Gastrocnemius medialis (tissue), 4 donors: ENCODE measurements at places on chromosomes 3 and 15.

- H3K36me3 ChIP-seq = no peaks in the 10 kb centered on the region
- DNase-seq = no peak
- no peaks in the 10 kb centered on the region for H3K4me1 ChIP-seq
- H3K27ac ChIP-seq = no peak overlapping the region
- H3K4me3 ChIP-seq = no peak overlapping the region
These were observed 32.2 kb downstream of the ADGRG7 start for GRCh38 chr3:100641471-100642032.

- H3K4me3 ChIP-seq = no peak overlapping the region
- no peaks in the 10 kb centered on the region for H3K36me3 ChIP-seq
- H3K27me3 ChIP-seq = no peaks in the 10 kb centered on the region
- no peaks in the 10 kb centered on the region for H3K4me1 ChIP-seq
- DNase-seq = no peak
These were observed 1097.8 kb downstream of the NAALADL2 start for GRCh38 chr3:175956964-175957363.

- H3K36me3 ChIP-seq = no peaks in the 10 kb centered on the region
- peak overlapping the region; percentile 26 for H3K4me3 ChIP-seq
These were observed 70.5 kb upstream of the ATP10A start for GRCh38 chr15:25933456-25934158.

- H3K27ac ChIP-seq = no peak overlapping the region
- DNase-seq = no peak
- no peaks in the 10 kb centered on the region for H3K27me3 ChIP-seq
- H3K4me3 ChIP-seq = no peak overlapping the region
- no peaks in the 10 kb centered on the region for H3K4me1 ChIP-seq
- no peaks in the 10 kb centered on the region for H3K36me3 ChIP-seq
These were observed 15.5 kb upstream of the ANXA2 start for GRCh38 chr15:60413231-60413824.

DNA sequence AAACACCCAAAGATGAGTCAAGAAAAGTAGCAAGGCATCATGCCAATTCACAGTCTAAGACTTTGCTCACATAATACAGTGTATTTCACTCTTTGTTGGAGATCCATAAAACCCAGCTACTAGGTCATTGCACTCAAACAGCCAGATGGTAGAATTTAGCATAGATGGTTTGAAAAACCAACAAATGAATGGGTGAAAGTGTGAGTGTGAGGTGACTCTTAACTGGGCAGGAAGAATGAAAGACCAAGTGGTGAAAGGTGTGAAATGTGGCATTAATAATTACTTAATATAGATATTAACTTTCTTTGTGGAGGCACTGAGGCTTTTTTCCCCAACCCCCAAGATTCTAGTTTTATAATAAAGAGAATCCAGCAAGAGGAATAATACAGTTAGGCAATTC, 159.5 kb downstream of the SQOR start:
- no peak for DNase-seq
- H3K27ac ChIP-seq = no peak overlapping the region
- no peaks in the 10 kb centered on the region for H3K4me1 ChIP-seq
- H3K27me3 ChIP-seq = no peaks in the 10 kb centered on the region

GRCh38 chr3:141218162-141218835, 13.3 kb upstream of the PXYLP1 start:
- no peaks in the 10 kb centered on the region for H3K27me3 ChIP-seq
- H3K27ac ChIP-seq = no peak overlapping the region
- no peak overlapping the region for H3K4me3 ChIP-seq

DNA sequence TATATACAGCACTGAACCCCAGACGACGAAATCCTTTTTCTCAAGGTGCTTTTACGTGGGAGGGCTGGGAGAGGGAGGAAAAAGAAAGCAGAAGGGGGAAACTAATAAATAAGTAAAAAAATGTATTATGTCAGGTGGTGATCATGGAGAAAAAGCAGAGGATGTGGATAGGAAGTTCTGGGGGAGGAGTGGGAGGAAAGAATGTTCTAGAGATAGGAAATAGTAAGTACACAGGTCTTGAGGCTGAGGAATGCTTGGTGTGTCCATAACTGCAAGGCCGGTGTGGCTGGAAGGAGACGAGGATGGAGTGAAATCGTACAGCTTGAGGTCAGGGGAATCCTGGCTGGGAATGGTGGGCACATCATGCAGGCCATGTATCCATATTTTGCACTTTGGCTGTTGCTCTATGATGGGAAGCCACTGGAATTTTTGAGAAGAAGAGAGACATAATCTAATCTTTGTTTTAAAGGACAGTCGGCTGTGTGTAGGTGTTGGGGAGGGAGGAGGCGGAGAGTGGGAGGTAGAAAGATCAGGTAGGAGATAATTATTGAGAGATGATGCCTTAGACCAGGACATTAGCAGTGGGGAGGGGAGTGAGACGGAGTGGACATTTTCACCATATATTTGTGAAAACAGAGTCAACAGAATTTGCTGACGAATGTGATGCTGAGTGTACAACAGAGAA, 1.8 kb upstream of the UBE2E2 start:
- DNase-seq = no peak
- no peaks in the 10 kb centered on the region for H3K36me3 ChIP-seq
- no peaks in the 10 kb centered on the region for H3K27me3 ChIP-seq

DNA sequence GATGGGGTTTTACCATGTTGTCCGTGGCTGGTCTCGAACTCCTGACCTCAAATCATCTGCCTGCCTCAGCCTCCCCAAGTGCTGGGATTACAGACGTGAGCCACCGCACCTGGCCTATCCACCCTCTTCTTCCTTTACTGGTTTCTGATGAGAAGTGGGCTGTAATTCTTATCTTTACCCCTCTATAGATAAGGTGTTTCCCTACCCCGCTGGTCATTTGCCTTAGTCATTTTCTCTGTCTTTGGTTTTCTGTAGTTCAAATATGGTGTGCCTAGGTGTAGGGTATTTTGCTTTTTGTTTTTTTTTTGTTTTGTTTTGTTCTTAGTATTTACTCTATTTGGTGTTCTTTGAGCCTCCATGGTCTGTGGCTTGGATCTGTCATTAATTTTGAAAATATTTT, 41.3 kb downstream of the APBA2 start:
- H3K4me3 ChIP-seq = no peak overlapping the region
- no peak for DNase-seq
- H3K27me3 ChIP-seq = no peaks in the 10 kb centered on the region
- H3K4me1 ChIP-seq = no peaks in the 10 kb centered on the region
- no peak overlapping the region for H3K27ac ChIP-seq
- H3K36me3 ChIP-seq = no peaks in the 10 kb centered on the region

- DNase-seq = no peak
- no peaks in the 10 kb centered on the region for H3K4me1 ChIP-seq
- no peaks in the 10 kb centered on the region for H3K27me3 ChIP-seq
- H3K27ac ChIP-seq = no peak overlapping the region
- H3K36me3 ChIP-seq = no peaks in the 10 kb centered on the region
These were observed 70.1 kb upstream of the CDV3 start for GRCh38 chr3:133503409-133503808.

- no peaks in the 10 kb centered on the region for H3K36me3 ChIP-seq
- no peak overlapping the region for H3K4me3 ChIP-seq
- no peaks in the 10 kb centered on the region for H3K27me3 ChIP-seq
- peaks cover 29% of the 10 kb centered on the region for H3K4me1 ChIP-seq
- no peak overlapping the region for H3K27ac ChIP-seq
These were observed 41.6 kb downstream of the EEFSEC start for GRCh38 chr3:128194843-128195242.

- H3K36me3 ChIP-seq = no peaks in the 10 kb centered on the region
- no peaks in the 10 kb centered on the region for H3K27me3 ChIP-seq
- no peak overlapping the region for H3K27ac ChIP-seq
- no peak overlapping the region for H3K4me3 ChIP-seq
- no peak for DNase-seq
- H3K4me1 ChIP-seq = no peaks in the 10 kb centered on the region
These were observed 238.7 kb upstream of the GRM7 start for GRCh38 chr3:6622260-6622659.

GRCh38 chr15:67805666-67806516, 19.4 kb upstream of the SKOR1 start:
- no peak for DNase-seq
- H3K4me3 ChIP-seq = no peak overlapping the region
- H3K27me3 ChIP-seq = no peaks in the 10 kb centered on the region
- no peaks in the 10 kb centered on the region for H3K4me1 ChIP-seq
- no peaks in the 10 kb centered on the region for H3K36me3 ChIP-seq

DNA sequence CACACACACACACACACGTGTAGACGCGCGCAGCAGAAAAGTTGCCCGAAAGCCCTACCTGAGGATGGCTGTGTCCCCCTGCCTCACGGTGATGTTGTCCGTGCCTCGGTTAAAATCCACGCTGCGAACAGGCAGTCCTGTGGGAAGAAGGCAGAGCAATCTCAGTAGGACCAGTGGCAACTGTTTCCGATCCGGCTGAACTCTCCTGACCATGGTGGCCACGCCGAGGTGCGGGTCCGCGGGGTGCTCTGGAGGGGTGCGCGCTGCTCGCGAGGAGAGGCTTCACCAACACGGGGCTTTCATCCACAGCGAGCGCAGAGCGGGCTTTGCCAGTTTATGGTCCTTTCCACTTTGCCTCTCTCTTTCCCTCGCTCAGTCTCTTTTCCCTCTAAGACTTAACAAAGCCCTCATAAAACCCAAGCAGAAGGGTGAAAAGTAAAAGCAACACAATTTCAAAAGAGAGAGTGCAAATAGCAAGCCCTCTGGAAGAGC, 422 bp downstream of the LSAMP start:
- no peaks in the 10 kb centered on the region for H3K36me3 ChIP-seq
- peaks cover 6% of the 10 kb centered on the region for H3K27me3 ChIP-seq
- no peak for DNase-seq
- no peaks in the 10 kb centered on the region for H3K4me1 ChIP-seq

GRCh38 chr15:91878319-91878870, 24.9 kb downstream of the SLCO3A1 start:
- H3K4me3 ChIP-seq = no peak overlapping the region
- no peak for DNase-seq
- no peaks in the 10 kb centered on the region for H3K27me3 ChIP-seq
- H3K27ac ChIP-seq = no peak overlapping the region
- H3K4me1 ChIP-seq = no peaks in the 10 kb centered on the region

GRCh38 chr15:77097248-77097721, 26.4 kb upstream of the TSPAN3 start:
- no peaks in the 10 kb centered on the region for H3K36me3 ChIP-seq
- no peaks in the 10 kb centered on the region for H3K4me1 ChIP-seq
- no peak overlapping the region for H3K27ac ChIP-seq
- no peak for DNase-seq

GRCh38 chr15:30953731-30954378, 37.6 kb downstream of the MTMR10 start:
- no peaks in the 10 kb centered on the region for H3K36me3 ChIP-seq
- peak overlapping the region; percentile 83 for H3K27ac ChIP-seq
- no peaks in the 10 kb centered on the region for H3K27me3 ChIP-seq
- DNase-seq = peak; percentile 80
- peaks cover 38% of the 10 kb centered on the region for H3K4me1 ChIP-seq

DNA sequence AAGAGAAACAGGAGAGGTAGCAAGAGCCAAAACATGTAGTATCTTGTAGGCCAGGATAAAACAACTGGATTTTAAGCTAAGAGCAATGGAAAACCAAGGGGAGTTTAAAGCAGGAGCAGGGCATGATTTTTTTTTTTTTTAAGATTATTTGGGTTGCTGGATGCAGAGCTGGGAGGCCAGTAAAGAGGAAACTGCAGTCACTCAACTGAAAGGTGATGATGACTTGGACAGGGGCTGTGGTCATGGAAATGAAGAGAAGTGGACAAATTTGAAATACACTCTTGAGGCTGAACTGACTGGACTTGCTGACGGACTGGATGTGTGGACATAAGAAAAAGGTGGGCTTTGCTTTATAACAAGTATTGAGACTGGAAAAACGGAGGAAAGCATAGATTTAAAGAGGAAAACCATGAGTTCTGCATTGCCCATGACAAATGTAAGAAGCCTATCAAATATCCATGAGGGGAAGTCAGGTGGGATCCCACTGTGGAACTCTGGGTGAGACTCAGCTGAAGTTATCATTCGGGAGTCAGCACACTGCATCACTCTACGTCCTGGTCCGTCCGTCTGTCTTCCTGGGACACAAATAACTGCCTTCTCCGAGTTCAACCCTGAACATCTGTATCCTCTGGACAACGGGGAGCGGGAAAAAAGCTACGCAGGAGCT, 688 bp downstream of the XPC start:
- H3K27me3 ChIP-seq = no peaks in the 10 kb centered on the region
- peak overlapping the region; percentile 91 for H3K27ac ChIP-seq
- DNase-seq = no peak
- peak overlapping the region; percentile 71 for H3K4me3 ChIP-seq

DNA sequence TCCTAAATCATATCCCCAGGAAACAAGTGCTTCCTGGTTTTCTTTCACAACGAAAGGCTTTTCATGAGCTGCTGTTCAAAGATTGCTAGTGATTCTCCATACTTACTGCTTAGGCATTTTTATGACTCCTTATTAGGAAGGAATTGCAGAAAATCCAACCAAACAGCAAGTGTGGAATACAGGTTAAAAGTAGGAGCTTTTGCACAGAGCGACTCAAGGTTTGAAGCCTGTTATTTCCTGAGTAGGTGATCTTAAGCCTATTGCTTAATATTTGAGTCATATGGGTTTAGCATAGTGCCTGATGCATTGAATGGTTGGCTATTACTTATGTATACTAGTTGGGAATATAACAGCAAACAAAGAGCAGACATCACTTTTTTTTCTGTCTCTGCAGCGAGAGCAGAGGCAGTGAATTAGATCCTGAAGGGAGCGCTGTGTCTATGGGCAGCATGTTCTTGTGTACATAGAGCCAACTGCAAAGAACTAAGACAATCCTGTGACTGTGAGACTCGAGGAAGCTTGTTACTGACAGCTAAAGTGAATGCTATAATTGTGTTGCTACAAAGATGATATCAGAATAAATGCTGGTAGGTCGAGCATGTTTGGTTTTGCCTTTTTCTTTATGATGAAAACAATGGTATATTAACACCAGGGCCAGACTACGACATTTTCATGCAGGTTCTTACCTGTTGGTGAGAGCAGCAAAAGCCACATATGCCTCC, 6.3 kb downstream of the TM4SF1 start:
- peaks cover 3% of the 10 kb centered on the region for H3K4me1 ChIP-seq
- H3K27me3 ChIP-seq = no peaks in the 10 kb centered on the region
- H3K4me3 ChIP-seq = no peak overlapping the region
- peak overlapping the region; percentile 68 for H3K27ac ChIP-seq

DNA sequence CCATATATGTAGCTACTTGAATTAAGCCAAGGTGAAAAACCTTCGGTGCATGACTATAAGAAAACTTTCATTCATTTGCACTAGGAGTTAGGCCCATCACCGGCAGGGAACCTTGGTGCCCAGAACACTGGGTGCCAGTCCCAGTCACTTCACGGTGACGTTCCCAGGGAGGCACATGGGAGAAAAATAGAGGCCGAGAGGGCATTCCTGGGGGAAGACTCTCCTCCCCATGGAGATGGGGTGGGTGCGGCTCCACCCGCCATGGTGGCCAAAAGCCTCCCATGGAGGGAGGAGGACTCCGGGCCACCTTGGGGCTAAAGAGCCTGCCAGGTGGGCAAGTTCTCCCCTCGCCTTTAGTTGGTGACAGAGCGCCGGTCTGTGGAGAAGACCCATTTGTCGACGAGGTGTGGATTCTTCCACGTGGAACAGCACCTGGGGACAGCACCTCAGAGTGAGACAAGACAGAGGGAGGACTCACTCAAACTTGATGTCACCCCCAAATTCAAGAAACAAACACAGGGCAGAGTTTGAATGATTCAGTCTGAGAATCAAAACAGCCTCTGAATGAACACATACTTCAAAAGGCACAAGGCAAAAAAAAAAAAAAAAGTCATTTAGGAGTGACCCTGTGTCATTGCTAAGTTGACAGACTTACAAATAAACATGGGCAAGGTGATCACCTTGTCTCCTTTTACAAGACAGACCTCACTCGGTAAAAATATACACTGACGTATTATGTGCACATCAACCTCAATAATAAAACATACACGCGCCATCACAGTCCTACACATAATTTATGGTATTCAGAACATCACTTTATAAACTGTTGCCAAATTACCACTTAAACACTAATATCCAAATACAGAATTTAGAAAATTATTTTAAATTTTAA, 38.6 kb downstream of the ZXDC start:
- no peak for DNase-seq
- peaks cover 11% of the 10 kb centered on the region for H3K4me1 ChIP-seq
